ENCODE measurements at places on chromosomes 3 and 15.

GRCh38 chr15:70345251-70346019, 247.7 kb upstream of the TLE3 start:
- DNase-seq: no peak

DNA sequence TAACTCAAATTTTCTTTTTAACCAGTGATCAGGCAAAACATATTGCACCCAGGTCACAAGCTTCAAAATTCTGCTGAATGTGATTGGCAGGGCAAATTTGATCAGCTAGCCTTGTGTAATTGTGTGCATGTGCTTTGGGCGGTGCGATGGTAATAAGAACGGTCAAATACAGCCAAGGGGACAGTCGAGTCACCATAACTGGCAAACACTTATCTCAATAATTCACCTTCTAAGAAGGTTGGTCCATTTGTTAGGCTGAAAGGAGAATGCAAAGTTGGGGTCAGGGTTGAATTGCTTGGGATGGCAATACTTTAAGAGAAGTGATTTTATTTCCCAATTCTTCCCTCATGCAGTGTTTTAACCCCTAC, 302.4 kb upstream of the PDZRN3 start:
- DNase-seq: no peak

DNA sequence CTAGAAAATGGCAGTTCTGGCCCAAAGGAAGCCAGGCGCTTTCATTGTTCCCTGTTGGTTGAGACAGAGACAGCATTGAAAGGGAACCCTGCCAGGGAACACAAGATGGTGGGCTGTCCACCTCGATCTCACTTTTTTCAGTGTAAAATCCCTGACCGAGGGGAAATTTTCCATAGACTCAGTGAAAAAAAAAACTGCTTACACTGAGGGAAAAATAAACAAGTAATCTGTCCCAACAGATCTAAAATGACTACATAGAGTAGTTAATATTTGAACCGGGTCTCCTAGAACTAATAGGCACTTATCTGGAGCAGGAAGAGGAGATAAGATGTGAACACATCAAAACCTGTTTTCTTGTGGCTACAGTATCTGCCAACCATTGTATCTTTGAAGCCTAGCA, 763.4 kb upstream of the GOLIM4 start:
- DNase-seq: no peak

GRCh38 chr15:68497206-68497910, 65.4 kb upstream of the ITGA11 start:
- DNase-seq: no peak

DNA sequence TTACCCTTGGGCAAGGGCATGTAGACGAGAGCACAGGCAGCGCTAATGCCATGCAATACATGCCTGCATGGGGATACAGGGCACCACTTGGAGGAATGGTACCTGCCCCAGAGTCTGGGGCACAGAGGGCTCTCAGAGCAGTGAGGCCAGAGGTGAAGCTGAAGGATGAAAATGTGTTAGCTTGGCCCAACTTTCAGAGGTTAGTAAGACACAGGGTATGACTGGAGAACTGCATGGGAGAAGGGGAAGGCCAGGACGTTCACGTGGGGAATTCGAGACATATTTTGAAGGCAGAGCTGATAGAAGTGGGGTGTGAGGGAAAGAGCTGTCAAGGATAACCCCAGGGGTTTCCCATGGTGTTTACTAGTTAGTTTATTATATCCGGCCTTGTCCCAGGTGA, 19.6 kb downstream of the CSRNP1 start:
- DNase-seq: no peak

- DNase-seq: no peak
Measured at GRCh38 chr3:84039099-84039498, 919.7 kb upstream of the CADM2 start.

- DNase-seq: no peak
Measured at GRCh38 chr3:7144697-7145308, 283.9 kb downstream of the GRM7 start.

Measured in suppressor macrophage (primary cell).